Stimulated activated CD4-positive, alpha-beta T cell treated with anti-CD3 and anti-CD28 coated beads, Interleukin-1b, Interleukin-23, amount 100 ng/mL, for 1 hour (primary cell): ENCODE measurements at places on chromosomes 11 and 22.

GRCh38 chr22:18068381-18068988 is 9.3 kb upstream of the PEX26 start:
- no peak for DNase-seq

- no peak for DNase-seq
Observed at GRCh38 chr11:66015454-66015881, 3.7 kb downstream of the CST6 start.

GRCh38 chr11:1460986-1461825 is 25.4 kb downstream of the MOB2 start:
- no peak for DNase-seq

DNA sequence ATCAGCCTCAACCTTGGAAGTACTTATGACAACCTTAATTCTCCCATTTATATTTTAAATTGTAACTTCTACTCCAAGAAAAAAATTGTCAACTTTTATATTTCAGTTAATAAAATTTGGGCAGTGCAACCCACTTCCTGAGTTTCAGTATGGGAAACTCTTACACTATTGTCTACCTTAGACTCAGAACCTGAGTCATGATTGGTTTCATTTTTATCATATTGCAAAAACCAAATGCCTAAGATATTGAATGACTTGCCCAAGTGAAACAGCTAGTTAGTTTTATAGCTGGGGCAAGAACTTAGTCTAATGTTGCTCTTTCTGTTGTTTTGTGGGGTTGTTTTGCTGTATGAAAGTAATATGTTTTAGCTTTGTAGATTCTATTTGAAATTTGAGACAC is 334.0 kb upstream of the ARHGAP42 start:
- no peak for DNase-seq

DNA sequence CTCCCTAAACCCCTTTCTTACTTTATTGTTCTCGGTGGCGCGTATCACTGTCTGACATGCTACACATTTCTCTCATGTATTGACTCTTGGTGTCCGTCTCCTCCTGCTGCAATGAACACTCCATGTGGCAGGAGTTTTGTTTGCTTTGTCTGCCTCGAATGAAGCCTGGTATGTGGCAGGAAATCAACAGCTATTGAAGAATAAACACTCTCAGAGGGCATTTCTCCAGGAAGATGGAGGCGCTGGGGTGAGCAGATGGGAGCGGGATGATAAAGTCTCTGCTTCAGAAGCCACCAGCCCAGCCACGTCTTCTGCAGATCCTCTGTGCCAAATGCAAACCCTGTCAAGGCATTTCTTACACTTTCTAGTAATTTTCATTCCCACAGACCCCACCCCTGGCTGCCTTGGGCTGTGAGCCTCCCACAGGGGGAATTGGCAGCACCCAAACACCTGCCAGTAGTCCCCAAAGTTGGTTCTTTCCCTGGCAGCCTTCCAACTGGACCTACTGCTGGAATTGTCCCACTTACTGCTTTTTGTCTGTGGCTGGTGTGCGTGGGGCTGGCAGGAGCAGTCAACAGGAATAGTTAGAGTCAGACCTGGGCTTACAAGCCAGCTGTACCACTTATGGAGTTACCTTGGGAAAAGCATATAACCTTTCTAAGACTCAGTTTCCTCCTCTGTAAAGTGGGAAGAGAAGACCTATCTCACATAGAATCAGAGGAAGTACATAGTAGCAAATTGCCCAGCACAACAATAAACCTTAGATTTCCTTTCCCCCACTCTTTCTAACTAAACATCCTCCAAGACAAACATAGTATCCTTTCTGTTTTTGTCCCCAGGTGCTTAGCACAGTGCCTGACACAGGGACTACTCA is 13.3 kb upstream of the IL10RA start:
- no peak for DNase-seq

GRCh38 chr11:17646451-17647145 is 72.8 kb upstream of the MYOD1 start:
- DNase-seq = no peak

- DNase-seq = no peak
Observed at GRCh38 chr11:66693356-66694055, 15.8 kb upstream of the RBM4B start.

DNA sequence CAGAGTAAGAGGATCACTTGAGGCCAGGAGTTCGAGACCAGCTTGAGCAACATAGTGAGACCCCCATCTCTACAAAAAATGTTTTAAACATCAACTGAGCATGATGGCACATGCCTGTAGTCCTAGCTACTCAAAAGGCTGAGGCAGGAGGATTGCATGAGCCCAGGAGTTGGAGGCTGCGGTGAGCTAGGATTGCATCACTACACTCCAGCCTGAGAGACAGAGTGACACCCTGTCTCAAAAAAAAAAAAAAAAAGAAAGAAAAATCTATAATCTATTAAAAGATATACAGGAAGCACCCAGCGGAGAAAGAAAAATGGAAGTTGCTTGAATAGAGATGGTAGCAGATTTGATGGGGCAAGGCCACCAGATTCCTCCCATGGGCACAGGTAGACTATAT is 61.8 kb downstream of the FAM83F start:
- DNase-seq = no peak

- DNase-seq = no peak
Observed at GRCh38 chr11:131038597-131038996, 122.3 kb upstream of the SNX19 start.

GRCh38 chr11:77411137-77411707 is 62.7 kb downstream of the PAK1 start:
- no peak for DNase-seq

- DNase-seq = no peak
Observed at GRCh38 chr11:2716376-2717095, 16.7 kb upstream of the KCNQ1OT1 start.

DNA sequence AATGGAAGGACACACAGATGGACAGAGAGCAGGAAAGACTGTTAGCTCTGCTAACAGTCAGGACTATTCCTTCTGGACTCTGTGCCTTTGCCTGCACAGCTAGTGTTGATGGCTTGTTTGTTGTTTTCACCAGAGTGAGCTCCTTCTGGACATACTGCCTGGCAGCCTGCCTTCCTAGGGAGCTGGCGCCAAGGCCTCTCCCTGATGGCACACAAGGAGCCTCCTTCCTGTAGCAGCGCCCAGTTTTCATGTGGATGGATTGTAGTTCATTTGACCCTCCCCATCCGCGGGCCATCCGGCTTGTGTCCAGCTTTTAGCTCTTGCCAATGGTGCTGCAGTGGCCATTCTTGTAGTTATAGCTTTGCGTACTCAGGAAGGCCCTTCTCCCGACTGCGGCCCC is 16.6 kb upstream of the BCR start:
- no peak for DNase-seq

DNA sequence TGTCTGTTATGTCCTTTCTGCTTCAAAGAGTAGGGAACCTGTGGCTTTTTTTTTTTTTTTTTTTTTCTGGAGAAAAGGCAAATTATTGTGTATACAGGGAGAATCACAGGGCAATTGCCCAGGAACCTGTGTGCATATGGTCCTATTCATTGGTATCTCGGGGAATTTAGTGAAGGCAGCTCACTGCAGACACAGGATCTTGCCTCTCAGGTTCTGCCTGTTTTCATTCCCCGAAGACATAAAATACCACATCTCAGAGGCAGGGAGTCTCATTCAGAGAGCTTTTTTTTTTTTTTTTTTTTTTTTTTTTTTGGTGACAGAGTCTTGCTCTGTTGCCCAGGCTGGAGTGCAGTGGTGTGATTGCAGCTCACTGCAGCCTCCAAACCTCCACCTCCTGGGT is 88.3 kb downstream of the OSBP2 start:
- DNase-seq = no peak

- DNase-seq = no peak
Observed at GRCh38 chr11:124892146-124892545, 5.5 kb downstream of the ROBO4 start.

GRCh38 chr11:61691380-61692156 is 11.4 kb downstream of the DAGLA start:
- DNase-seq = no peak

- DNase-seq = no peak
Observed at GRCh38 chr22:22045571-22046335, 63.2 kb upstream of the TOP3B start.

GRCh38 chr11:63763496-63764339 is 4.9 kb downstream of the ZFTA start:
- DNase-seq = no peak

- no peak for DNase-seq
Observed at GRCh38 chr11:72657411-72658100, 16.7 kb downstream of the PDE2A start.

DNA sequence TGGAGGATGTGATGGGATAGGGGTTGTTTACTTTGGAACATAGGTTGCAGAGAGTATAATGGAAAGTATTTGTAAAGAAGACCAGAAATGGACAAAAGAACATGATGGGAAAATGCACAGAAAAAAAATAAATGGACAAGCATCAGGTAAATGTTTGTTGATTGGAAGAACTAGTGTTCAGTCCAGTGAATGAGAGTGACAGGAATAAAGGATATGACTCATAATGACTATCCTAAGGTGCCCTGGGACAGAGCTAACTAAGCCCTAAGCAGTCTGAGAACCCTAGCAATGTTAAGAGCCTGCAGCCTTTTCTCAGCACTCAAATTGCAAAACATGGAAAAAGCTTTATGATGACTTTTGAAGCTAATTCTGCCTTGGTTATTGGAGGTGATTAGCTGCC is 732.8 kb upstream of the ANO5 start:
- DNase-seq = no peak

- peak; percentile 21 for DNase-seq
Observed at GRCh38 chr11:44601471-44602370, 36.3 kb downstream of the CD82 start.
